ENCODE measurements at places on chromosomes 3 and 15. TPM values are rescaled to one million over a fixed set of nuclear protein-coding genes. Genes with fewer than 3 reads are reported as not detected.

The POC1A gene
- total RNA-seq = 20.3 TPM

The ISL2 gene
- 1.3 TPM for total RNA-seq

The CPNE4 gene
- total RNA-seq = 0.10 TPM

The DPPA2 gene
- total RNA-seq = not detected

The ITPKA gene
- 2.8 TPM for total RNA-seq

The ALDH1A3 gene
- not detected for total RNA-seq

The KCNH8 gene
- not detected for total RNA-seq

DNA sequence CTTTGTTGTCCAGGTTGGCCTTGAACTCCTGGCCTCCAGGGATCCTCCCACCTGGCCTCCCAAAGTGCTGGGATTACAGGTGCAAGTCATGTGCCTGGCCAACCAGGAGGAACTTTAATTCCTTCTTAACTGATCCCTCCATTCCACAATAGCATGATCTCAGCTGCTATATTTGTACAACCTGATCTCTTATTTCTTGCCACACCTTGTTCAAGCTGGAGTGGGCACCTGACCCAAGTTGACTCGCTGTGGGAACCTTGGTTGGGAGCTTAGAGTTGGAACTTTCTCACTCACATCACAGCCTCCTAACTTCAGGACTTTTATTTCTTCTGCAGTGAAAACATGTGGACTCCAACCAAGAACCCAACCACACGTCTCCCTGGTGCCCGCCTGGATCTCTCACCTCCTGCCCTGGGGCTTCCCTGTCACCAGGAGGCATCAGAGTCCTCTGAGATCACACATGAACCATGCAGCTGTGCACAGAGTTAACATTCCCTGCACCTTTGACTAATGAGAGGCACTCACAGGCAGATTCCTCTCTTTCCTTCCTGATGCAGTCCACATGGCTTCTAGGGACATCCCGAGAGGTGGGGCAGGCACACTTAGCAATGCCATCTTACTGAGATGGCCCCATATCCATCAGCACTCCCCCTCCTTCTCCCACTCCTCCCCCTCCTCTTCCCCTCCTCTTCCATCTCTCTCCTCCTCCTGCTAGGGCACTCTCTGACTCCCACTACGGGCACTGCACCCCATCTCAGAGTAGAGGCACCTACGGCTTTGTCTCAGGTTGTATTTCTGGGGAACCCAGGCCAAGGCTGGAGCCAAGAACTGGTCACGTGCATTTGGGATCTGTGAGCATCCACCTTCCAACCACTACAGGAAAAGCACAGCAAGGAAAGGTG lies 9.7 kb upstream of the CYFIP1 start:
- H3K4me1 ChIP-seq = no peaks in the 10 kb centered on the region
- DNase-seq = no peak
- peaks cover 5% of the 10 kb centered on the region for H3K36me3 ChIP-seq
- no peak overlapping the region for H3K4me3 ChIP-seq

GRCh38 chr3:135337192-135337591 lies 542.1 kb downstream of the EPHB1 start:
- no peaks in the 10 kb centered on the region for H3K4me1 ChIP-seq
- no peak overlapping the region for H3K27ac ChIP-seq
- H3K36me3 ChIP-seq = no peaks in the 10 kb centered on the region
- DNase-seq = no peak
- H3K27me3 ChIP-seq = no peaks in the 10 kb centered on the region

DNA sequence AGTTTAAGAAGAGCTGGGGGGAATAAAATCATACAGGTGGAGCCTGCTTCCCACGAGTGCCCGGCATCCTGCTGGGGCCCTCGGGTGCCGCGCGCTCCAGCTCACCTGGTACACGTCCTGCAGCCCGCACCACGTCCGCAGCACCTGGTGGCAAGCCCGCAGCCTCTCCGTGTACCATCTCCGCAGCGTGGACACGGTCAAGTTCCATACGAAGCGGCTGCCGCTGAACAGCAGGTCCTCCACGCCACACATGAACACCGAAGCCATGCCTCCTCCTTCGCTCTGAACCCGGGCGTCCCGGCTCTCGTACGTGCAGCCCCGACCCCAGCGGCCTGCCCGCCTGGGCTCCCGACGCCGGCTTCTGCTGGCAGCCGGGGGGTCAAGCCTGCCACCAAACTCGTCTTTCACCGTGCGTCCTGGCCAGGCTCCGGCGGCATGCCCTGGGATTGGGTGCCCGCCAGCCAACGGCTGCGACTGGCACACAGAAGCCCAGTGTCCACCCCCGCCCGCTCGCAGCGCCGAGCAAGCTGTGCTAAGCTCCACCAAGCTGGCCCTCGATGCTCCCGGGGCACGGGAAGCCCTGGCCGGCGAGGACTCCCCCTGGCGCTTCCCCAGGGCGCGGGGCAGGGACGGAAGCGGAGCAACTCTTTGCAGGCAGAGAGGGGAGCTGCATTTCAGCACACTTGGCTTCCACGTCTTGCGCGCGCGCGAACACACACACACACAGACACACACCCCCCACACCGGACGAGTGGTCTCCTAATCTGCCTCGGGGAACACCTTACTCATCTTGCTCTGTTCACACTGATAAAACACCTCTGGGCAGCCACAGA lies at the start of gene FRMD4B:
Gene FRMD4B, minus strand, starts transcription at position 366 of the 833 bp plus-strand sequence. Its CDS starts 99 bp downstream, at position 267.
- DNase-seq = peak; percentile 21
- peak within 1 kb of the TSS; percentile 13 for H3K27ac ChIP-seq
- peaks cover 68% of the 10 kb centered on the region for H3K27me3 ChIP-seq
- H3K36me3 ChIP-seq = no peaks in the 10 kb centered on the region

DNA sequence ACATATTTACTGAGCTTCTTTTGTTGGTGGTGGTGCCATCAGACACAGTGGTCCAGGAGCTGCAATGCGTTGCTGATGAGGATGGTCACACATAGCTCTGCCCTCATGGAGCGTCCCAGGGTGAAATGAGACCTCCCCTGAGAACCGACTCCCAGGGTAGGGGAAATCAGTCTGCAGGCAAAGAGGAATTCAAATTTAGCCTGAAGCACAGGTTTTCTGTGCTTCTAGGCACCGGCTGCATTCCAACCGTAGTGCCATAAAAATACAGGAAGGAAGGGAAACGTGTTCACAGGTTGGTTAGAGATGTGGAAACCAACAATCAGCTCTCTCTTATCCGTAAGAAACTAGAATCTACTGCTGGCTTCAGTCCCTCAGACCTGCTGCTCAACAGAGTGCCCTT lies 19.2 kb downstream of the SMAD3 start:
- no peak for DNase-seq
- H3K4me1 ChIP-seq = peaks cover 100% of the 10 kb centered on the region
- H3K36me3 ChIP-seq = peaks cover 63% of the 10 kb centered on the region
- peak overlapping the region; percentile 72 for H3K4me3 ChIP-seq
- H3K27ac ChIP-seq = peak overlapping the region; percentile 98

GRCh38 chr3:78901544-78901943 lies 866.3 kb downstream of the ROBO1 start:
- no peaks in the 10 kb centered on the region for H3K27me3 ChIP-seq
- DNase-seq = no peak
- H3K27ac ChIP-seq = no peak overlapping the region
- H3K36me3 ChIP-seq = no peaks in the 10 kb centered on the region
- no peaks in the 10 kb centered on the region for H3K4me1 ChIP-seq

DNA sequence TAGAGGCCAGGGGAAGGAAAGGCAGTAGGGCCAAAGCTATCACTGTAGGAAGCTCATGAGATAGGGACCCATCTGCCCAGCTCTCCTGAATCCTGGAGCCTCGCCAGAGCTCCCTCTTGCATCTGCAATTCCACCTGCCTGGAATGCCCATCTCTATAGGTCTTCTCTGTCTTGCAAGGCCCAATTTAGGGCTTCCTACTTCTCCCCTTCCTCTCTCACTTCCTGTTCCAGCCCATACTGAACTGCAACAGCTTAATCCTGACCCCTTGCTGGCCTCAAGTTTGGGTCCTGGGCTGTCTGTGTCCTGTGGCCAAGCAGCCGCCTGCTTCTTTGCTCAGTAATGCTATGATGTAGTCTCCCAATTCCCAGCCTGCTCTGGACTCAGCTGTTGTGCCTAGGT lies 3.6 kb upstream of the PTPN23 start:
- H3K27me3 ChIP-seq = peaks cover 10% of the 10 kb centered on the region
- H3K4me3 ChIP-seq = no peak overlapping the region
- no peak overlapping the region for H3K27ac ChIP-seq
- peaks cover 9% of the 10 kb centered on the region for H3K36me3 ChIP-seq

DNA sequence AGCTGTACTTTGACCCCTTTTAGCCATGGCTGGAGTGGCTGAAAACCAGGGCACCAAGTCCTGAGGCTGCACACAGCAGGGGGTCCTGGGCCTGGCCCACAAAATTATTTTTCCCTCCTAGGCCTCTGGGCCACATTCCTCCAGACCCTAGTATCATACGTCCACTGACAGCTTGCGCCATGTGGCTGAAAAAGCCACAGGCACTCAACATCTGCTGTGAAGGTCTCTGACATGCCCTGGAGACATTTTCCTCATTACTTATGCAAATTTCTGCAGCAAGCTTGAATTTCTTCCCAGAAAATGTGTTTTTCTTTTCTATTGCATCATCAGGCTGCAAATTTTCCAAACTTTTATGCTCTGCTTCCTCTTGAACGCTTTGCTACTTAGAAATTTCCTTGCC lies 239.0 kb downstream of the SQOR start:
- H3K4me1 ChIP-seq = no peaks in the 10 kb centered on the region
- no peak for DNase-seq
- no peak overlapping the region for H3K4me3 ChIP-seq
- H3K36me3 ChIP-seq = no peaks in the 10 kb centered on the region
- H3K27ac ChIP-seq = no peak overlapping the region

DNA sequence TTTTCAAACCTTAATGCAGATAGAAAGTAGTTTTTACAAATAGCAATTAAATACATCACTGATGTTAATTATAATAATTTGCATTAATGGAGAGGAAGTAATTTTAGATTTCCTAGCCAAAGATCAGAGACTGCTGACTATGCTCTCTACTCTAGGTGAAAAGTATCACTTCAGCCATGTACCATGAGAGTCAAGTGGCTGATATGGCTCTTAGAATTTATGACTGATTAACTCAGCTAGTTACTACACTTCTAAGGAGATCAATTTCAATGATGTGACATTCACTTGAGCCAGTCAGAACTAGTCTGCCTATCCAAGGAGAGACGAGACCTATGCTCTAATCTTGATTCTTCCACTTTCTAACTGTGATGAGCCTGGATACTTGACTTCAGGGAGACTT lies 405.7 kb upstream of the RORA start:
- H3K27me3 ChIP-seq = peaks cover 7% of the 10 kb centered on the region
- no peak overlapping the region for H3K4me3 ChIP-seq
- no peaks in the 10 kb centered on the region for H3K4me1 ChIP-seq
- no peaks in the 10 kb centered on the region for H3K36me3 ChIP-seq
- DNase-seq = no peak

- H3K4me1 ChIP-seq = no peaks in the 10 kb centered on the region
- H3K27ac ChIP-seq = no peak overlapping the region
- no peaks in the 10 kb centered on the region for H3K36me3 ChIP-seq
These were observed 23.1 kb downstream of the LRRC31 start for GRCh38 chr3:169846458-169847193.

GRCh38 chr3:120410541-120410940 lies 40.3 kb downstream of the FSTL1 start:
- no peak for DNase-seq
- peaks cover 3% of the 10 kb centered on the region for H3K27me3 ChIP-seq
- H3K4me3 ChIP-seq = no peak overlapping the region
- H3K4me1 ChIP-seq = no peaks in the 10 kb centered on the region
- H3K27ac ChIP-seq = no peak overlapping the region

DNA sequence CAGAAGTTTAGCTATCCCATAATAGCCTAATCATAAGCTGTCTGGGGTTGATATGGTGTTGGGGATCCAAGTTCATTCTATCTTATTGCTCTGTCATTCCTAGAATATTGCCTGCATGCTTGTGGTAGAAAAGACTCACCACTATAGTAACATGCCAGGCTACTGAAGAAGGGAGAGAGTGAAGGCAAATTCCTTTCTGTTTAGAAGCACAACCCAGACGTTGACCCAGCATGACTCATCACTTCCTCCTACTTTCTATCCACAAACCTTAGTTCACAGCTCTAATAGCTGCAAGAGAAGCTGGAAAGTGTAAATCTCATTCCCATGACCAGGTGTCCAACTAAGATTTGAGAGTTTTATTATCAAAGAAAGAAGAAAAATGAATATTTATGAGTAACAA lies 57.8 kb upstream of the NMD3 start:
- DNase-seq = no peak
- no peak overlapping the region for H3K4me3 ChIP-seq
- H3K27ac ChIP-seq = no peak overlapping the region
- H3K27me3 ChIP-seq = peaks cover 2% of the 10 kb centered on the region
- no peaks in the 10 kb centered on the region for H3K4me1 ChIP-seq
